ENCODE measurements at places on chromosomes 7 and 10. TPM values are rescaled to one million over a fixed set of nuclear protein-coding genes. Genes with fewer than 3 reads are reported as not detected.

Gene MYH16
- 0.17 TPM for polyA plus RNA-seq

Gene NRAP
- not detected for polyA plus RNA-seq

Gene KIF11
- 36.8 TPM for polyA plus RNA-seq

Gene PSD
- polyA plus RNA-seq = 13.1 TPM

Gene FGL2
- polyA plus RNA-seq = 71.8 TPM

Gene ENTPD1
- polyA plus RNA-seq = 19.8 TPM

GRCh38 chr7:96959135-96959534 is 46.2 kb upstream of the DLX6 start:
- no peak for DNase-seq

DNA sequence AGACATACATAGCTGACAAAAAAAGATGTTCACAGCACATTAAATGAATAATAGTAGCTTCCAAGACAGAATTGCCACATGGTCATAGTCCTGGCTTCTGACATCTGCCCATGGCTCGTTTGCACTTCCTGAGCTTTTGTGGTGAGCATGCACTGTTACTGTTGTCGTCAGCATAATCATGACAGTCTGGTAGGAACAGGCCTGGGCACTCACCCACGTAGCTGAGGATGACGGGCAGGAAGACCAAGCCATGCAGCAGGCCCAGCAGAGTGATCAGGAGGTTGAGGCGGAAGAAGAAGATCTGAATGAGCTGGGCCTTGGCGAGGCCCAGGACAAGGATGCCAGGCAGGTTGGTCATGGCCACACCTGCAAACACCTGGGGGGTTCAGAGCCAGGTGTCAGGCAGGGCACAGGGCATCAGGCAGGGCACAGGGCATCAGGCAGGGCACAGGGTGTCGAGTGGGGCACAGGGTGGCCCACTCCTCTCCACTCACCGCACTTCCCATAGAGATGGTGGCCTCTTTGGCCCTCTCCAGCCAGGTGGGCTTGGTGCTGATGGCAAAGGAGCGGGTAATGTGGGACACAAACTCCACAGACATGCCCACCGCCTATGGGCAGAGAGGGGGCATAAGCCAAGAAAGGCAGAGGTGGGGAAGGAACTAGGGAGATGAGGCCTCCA is 25.3 kb upstream of the NUDCD3 start:
- no peak for DNase-seq

GRCh38 chr10:72459301-72459700 is 104.6 kb upstream of the DNAJB12 start:
- DNase-seq = no peak

- no peak for DNase-seq
Measured at GRCh38 chr10:110460111-110460809, 37.4 kb upstream of the DUSP5 start.

- no peak for DNase-seq
Measured at GRCh38 chr10:28903063-28903462, 225.7 kb downstream of the BAMBI start.

DNA sequence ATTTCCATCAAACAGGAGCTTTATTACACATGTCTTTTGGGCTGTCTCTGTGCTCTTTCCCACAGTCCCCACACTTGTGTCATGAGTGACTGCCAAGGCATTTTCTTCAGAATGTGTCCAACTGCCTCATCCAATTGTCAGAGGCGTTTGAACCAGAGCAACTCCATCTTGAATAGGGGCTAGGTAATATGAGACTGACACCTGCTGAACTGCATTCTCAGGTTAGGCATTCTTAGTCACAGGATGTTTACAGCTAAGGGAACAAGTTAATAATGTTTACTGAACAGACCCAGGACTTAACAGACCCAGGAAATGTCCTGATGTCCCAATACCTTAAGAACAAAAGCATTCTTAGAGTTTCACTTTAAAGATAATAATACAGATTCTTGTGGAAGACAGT is 595.5 kb downstream of the REEP3 start:
- no peak for DNase-seq
